ENCODE measurements at places on chromosomes 2 and 18. TPM values are rescaled to one million over a fixed set of nuclear protein-coding genes. Genes with fewer than 3 reads are reported as not detected.

DNA sequence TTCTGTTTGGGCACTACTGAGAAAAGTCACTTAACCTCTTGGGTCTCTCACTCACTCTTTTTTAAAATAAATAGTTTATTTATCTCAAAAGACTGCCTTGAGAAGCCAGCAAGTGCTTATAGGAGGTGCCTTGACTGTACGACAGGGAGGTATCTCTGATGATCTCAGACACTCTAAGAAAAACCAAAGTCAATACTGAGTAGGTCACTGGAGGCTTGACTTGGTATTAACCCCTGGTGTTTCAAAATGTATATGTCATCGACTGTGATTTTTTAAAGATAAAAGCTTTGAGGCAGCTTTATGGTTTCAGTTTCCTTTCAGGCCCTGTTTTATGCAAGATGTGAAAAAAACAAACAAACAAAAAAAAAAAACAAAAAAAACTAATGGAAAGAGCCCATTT is 33.7 kb downstream of the MREG start:
- DNase-seq: no peak
- no peak overlapping the region for H3K27ac ChIP-seq
- H3K27me3 ChIP-seq: no peaks in the 10 kb centered on the region
- H3K4me1 ChIP-seq: peaks cover 21% of the 10 kb centered on the region
- peaks cover 11% of the 10 kb centered on the region for H3K36me3 ChIP-seq

DNA sequence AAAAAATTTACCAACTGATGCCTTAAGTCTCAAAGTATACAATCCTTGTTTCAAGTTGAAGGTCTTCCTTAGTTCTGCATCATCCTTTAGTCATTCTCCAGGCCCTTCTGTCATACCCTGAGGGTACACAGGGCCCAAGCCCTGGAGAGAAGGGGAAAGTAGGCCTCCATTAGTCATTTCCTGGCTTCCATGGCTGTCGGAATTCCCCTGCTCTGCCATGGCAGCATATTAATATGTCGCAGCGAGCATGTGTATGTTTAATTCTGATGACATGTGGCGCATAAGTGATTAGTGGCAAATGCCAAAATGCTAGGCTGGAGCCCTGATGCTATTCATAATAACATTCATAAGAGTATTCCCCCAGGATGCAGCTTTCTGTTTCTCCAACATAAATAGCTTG is 22.1 kb downstream of the GPR39 start:
- H3K4me3 ChIP-seq: no peak overlapping the region
- DNase-seq: no peak
- no peaks in the 10 kb centered on the region for H3K36me3 ChIP-seq
- no peaks in the 10 kb centered on the region for H3K27me3 ChIP-seq
- H3K4me1 ChIP-seq: no peaks in the 10 kb centered on the region
- H3K27ac ChIP-seq: no peak overlapping the region

DNA sequence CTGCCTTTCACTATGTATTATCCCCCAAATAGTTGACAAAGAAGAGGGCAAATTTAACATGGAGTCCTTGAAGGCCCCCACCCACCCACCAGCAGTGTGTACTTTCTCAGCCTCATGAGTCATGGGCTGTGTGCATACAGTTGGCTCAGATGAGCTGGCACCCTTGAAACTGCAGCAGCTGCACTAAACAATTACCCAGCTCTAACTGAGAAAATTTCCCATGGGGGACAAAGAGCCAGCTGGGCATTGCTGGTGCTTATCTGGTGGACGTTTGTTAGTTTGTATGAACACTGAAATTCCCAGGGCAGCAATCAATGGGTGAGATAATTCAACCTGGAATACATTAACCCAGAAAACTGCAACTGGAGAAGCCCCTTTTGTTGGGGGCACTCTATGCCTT is 131.7 kb downstream of the GCA start:
- H3K27ac ChIP-seq: no peak overlapping the region
- no peaks in the 10 kb centered on the region for H3K36me3 ChIP-seq
- no peaks in the 10 kb centered on the region for H3K4me1 ChIP-seq
- no peak for DNase-seq

The INHA gene
- not detected for total RNA-seq

DNA sequence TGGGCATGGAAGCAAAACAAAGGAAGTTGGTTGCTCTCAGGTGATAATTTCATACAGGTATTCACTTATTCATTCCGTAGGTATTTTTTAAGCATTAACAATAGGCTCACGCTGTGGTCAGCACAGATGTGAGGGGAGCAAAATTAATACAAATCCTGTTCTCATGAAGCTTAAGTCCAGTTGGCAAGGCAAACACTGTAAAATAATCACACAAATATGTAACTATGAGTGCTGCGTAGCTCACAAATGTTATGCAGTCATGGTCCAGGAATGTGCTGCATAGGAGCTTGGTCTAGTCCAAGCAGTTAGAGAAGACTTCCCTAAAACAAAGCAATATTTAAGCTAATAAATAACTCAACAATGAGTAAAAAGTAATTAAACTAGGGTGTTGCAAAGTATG is 23.9 kb downstream of the SP5 start:
- H3K27ac ChIP-seq: no peak overlapping the region
- no peaks in the 10 kb centered on the region for H3K4me1 ChIP-seq
- H3K4me3 ChIP-seq: no peak overlapping the region
- DNase-seq: no peak
- H3K27me3 ChIP-seq: peaks cover 12% of the 10 kb centered on the region
- H3K36me3 ChIP-seq: no peaks in the 10 kb centered on the region

The THUMPD2 gene
- 11.4 TPM for total RNA-seq

- H3K36me3 ChIP-seq: no peaks in the 10 kb centered on the region
- no peak overlapping the region for H3K27ac ChIP-seq
- no peaks in the 10 kb centered on the region for H3K4me1 ChIP-seq
- H3K4me3 ChIP-seq: no peak overlapping the region
Measured at GRCh38 chr18:75790796-75791195, 363.3 kb upstream of the SMIM21 start.

The NGEF gene
- total RNA-seq: not detected

GRCh38 chr2:119156891-119157773 is 1.4 kb downstream of the C1QL2 start:
- H3K4me3 ChIP-seq: no peak overlapping the region
- no peaks in the 10 kb centered on the region for H3K4me1 ChIP-seq
- no peak overlapping the region for H3K27ac ChIP-seq
- DNase-seq: no peak
- peaks cover 64% of the 10 kb centered on the region for H3K27me3 ChIP-seq
- no peaks in the 10 kb centered on the region for H3K36me3 ChIP-seq

DNA sequence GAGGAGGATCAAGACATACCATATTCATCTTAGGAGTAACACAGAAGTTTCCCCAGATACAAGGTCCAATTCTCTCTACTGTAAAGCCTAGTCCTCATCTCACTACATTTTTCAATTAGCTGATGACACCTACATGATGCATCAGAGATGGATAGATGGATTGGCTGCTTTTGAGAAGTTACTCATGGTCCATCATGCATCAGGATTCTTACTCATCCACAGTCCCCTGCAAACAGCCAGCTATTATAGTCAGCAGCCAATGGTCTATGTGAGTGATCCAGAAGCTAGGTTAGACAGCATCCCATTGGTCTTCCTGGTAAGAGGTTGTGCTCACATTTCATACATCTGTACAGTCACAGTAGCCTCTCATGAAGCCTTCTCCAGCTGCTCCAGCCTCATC is 154.5 kb upstream of the NRP2 start:
- DNase-seq: no peak
- no peak overlapping the region for H3K4me3 ChIP-seq
- peaks cover 6% of the 10 kb centered on the region for H3K4me1 ChIP-seq
- H3K27ac ChIP-seq: no peak overlapping the region
- peaks cover 3% of the 10 kb centered on the region for H3K27me3 ChIP-seq

DNA sequence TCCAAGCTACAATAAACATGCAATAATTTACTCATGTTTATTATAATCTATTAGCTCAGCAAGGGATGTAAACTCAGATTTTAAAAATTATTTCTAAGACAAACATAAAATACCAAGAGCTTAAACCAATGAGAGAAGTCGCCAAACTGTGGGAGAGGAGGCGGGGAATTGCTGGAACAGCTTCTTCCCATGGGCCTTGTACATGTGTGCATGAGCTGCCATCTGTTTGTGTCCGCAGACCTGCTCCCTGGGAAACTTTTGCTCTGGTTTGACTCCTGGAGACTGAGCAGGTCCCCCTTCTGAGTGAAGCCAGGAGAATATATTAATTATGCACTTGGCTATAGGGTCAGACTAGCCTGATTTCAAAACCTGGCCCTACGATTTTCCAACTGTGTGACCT is 655.9 kb upstream of the SOX11 start:
- H3K36me3 ChIP-seq: no peaks in the 10 kb centered on the region

- no peak for DNase-seq
- peaks cover 3% of the 10 kb centered on the region for H3K4me1 ChIP-seq
- H3K27me3 ChIP-seq: no peaks in the 10 kb centered on the region
- no peak overlapping the region for H3K4me3 ChIP-seq
- H3K36me3 ChIP-seq: no peaks in the 10 kb centered on the region
- no peak overlapping the region for H3K27ac ChIP-seq
Measured at GRCh38 chr2:990970-991369, 40.3 kb downstream of the SNTG2 start.

- no peaks in the 10 kb centered on the region for H3K4me1 ChIP-seq
- DNase-seq: no peak
Measured at GRCh38 chr2:133606616-133607015, 38.4 kb upstream of the NCKAP5 start.

The LHCGR gene
- not detected for total RNA-seq

DNA sequence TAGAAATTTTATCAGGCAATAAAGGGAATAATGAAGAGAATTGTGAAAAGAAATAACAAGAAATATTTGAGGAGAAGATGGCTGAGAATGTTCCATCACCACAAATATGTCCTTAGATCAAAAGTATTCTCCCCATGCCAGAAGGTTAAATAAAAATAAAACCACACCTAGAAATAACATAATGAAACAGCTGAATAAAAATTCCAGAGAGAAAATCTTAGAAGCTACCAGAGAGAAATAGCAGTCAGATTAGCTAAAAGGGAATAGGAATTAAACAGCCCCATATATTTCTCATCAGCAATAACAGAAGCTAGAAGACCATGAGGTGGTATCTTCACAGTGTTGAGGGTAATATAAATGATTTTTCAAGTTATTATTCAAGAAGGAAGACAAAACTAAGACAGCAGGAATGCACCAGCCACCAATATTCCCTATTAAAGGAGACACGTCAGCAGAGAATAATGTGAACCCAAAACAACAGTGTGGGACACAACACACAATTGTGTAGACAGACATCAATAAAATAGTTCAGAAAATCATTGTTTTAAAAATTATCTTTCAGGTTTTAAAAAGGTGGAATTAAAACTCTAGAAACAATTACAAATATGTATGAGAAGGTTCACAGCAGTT is 82.0 kb upstream of the NEDD4L start:
- H3K27ac ChIP-seq: no peak overlapping the region
- peaks cover 41% of the 10 kb centered on the region for H3K27me3 ChIP-seq
- H3K4me3 ChIP-seq: no peak overlapping the region
- H3K36me3 ChIP-seq: no peaks in the 10 kb centered on the region

- peaks cover 6% of the 10 kb centered on the region for H3K27me3 ChIP-seq
- H3K27ac ChIP-seq: no peak overlapping the region
- DNase-seq: no peak
- peaks cover 34% of the 10 kb centered on the region for H3K4me1 ChIP-seq
Measured at GRCh38 chr2:232699110-232699509, 2.0 kb downstream of the GIGYF2 start.

GRCh38 chr2:241334813-241335212 is 19.1 kb downstream of the SEPTIN2 start:
- H3K4me3 ChIP-seq: no peak overlapping the region
- H3K36me3 ChIP-seq: peaks cover 58% of the 10 kb centered on the region
- peaks cover 28% of the 10 kb centered on the region for H3K4me1 ChIP-seq
- H3K27me3 ChIP-seq: no peaks in the 10 kb centered on the region
- H3K27ac ChIP-seq: no peak overlapping the region

The COL6A3 gene
- total RNA-seq: 0.03 TPM

The CD8B2 gene
- total RNA-seq: 3.6 TPM

The PTPRN gene
- not detected for total RNA-seq

GRCh38 chr2:151150331-151151320 is 111.0 kb downstream of the RBM43 start:
- no peak overlapping the region for H3K4me3 ChIP-seq
- peaks cover 21% of the 10 kb centered on the region for H3K27me3 ChIP-seq
- no peaks in the 10 kb centered on the region for H3K36me3 ChIP-seq
- H3K27ac ChIP-seq: no peak overlapping the region

DNA sequence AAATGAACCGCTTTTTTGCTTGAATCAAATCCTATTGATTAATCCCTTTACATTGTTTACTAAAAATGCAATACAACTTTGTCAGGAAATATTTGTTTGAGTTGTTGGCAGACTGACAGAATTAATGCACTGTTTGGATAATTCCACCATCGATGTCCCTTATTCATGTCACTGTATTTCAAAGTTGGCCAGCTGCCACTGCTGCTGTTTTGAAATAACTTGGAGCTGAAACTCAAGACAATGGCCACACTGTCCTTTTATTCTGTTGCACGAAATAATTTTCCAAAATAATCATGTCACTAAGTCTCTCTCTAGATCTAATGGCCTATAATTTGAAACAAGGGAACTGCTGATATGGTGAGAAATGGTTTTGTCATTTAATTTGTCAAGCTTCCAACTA is 55.2 kb upstream of the PAX3 start:
- H3K4me1 ChIP-seq: no peaks in the 10 kb centered on the region
- no peak overlapping the region for H3K4me3 ChIP-seq
- no peak overlapping the region for H3K27ac ChIP-seq
- no peaks in the 10 kb centered on the region for H3K36me3 ChIP-seq

- H3K27me3 ChIP-seq: no peaks in the 10 kb centered on the region
- H3K27ac ChIP-seq: no peak overlapping the region
- no peak for DNase-seq
Measured at GRCh38 chr2:38692636-38693318, 26.9 kb downstream of the GALM start.

- H3K4me1 ChIP-seq: no peaks in the 10 kb centered on the region
- no peak for DNase-seq
Measured at GRCh38 chr2:229695961-229696360, 18.4 kb downstream of the DNER start.

GRCh38 chr2:143087033-143087432 is 42.2 kb upstream of the ARHGAP15 start:
- H3K4me1 ChIP-seq: peaks cover 20% of the 10 kb centered on the region
- no peak for DNase-seq
- no peak overlapping the region for H3K4me3 ChIP-seq
- H3K36me3 ChIP-seq: no peaks in the 10 kb centered on the region
- no peaks in the 10 kb centered on the region for H3K27me3 ChIP-seq

The TMEM247 gene
- total RNA-seq: not detected

The AKAIN1 gene
- not detected for total RNA-seq

Data from activated CD8-positive, alpha-beta T cell treated with anti-CD3 and anti-CD28 coated beads, Interleukin-2, amount 10 ng/mL, durations not matched to agents 7 days and 5 days (primary cell).